Body of pancreas (tissue), 4 donors: ENCODE measurements at places on chromosomes 7 and 10. TPM values are rescaled to one million over a fixed set of nuclear protein-coding genes. Genes with fewer than 3 reads are reported as not detected.

GRCh38 chr10:109958059-109958458, 34.7 kb upstream of the XPNPEP1 start:
- DNase-seq: no peak
- H3K4me3 ChIP-seq: no peak overlapping the region
- H3K27me3 ChIP-seq: no peaks in the 10 kb centered on the region

Gene XRCC2
- under 0.01 TPM for total RNA-seq

- no peaks in the 10 kb centered on the region for H3K36me3 ChIP-seq
- H3K4me3 ChIP-seq: no peak overlapping the region
- DNase-seq: no peak
Measured at GRCh38 chr7:124263232-124263827, 230.5 kb upstream of the TMEM229A start.

- no peaks in the 10 kb centered on the region for H3K27me3 ChIP-seq
- no peaks in the 10 kb centered on the region for H3K36me3 ChIP-seq
- no peak overlapping the region for H3K27ac ChIP-seq
- DNase-seq: no peak
- H3K4me1 ChIP-seq: no peaks in the 10 kb centered on the region
- no peak overlapping the region for H3K4me3 ChIP-seq
Measured at GRCh38 chr7:118052336-118052735, 131.6 kb upstream of the LSM8 start.

DNA sequence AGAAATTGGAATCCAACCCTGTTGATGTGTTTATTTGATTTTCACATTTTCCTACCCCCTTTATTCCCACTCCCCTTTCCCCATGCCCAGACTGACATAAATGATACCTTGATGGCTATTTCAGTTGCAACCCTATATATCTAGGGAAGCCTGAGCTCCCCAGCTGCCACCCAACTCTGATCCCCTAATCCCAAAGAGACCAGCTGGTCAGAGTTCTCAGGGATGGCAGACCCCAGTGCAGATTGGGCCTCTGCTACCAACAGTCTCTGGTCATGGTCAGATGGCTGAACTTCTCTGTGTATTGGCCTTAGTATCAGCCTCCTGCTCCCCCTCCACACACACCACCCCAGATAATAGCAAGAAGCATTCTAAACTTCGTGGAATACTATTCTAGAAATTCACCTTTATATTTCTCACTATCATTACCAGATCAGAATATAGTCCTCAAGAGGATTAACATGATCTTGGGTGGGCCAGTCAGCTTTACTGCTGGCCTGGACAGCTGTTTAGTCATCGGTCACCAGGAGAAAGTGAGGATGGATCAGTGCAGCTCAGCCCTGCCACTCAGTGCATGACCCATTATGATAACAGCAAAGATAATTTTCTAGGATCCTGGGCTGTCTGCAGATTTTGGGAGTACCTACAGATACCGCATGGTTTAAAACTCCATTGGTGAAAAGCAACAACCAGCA, 24.5 kb upstream of the BTRC start:
- DNase-seq: no peak
- H3K4me1 ChIP-seq: no peaks in the 10 kb centered on the region
- H3K27ac ChIP-seq: no peak overlapping the region
- H3K27me3 ChIP-seq: no peaks in the 10 kb centered on the region
- no peak overlapping the region for H3K4me3 ChIP-seq

DNA sequence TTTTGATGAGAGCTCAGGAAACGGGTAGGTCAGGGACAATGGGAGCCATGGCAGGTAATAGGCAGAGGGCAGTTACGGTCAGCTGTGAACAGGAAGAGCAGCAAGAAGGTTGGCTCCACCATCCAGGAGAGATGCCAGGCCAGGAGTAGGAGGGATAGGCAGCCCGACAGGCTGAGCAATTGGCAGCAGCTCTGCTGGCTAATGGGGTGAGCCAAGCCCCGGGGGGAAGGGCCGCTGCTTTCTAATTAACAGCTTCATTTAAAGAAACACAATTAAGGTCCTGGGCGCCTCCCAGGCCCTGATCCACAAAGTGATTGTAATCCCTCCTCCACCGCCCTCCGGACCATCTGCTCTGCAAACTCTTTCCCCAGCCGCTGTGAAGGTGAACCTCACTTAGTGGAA, 23.7 kb downstream of the SH2B2 start:
- no peak overlapping the region for H3K27ac ChIP-seq
- no peaks in the 10 kb centered on the region for H3K27me3 ChIP-seq
- no peaks in the 10 kb centered on the region for H3K36me3 ChIP-seq
- DNase-seq: no peak

DNA sequence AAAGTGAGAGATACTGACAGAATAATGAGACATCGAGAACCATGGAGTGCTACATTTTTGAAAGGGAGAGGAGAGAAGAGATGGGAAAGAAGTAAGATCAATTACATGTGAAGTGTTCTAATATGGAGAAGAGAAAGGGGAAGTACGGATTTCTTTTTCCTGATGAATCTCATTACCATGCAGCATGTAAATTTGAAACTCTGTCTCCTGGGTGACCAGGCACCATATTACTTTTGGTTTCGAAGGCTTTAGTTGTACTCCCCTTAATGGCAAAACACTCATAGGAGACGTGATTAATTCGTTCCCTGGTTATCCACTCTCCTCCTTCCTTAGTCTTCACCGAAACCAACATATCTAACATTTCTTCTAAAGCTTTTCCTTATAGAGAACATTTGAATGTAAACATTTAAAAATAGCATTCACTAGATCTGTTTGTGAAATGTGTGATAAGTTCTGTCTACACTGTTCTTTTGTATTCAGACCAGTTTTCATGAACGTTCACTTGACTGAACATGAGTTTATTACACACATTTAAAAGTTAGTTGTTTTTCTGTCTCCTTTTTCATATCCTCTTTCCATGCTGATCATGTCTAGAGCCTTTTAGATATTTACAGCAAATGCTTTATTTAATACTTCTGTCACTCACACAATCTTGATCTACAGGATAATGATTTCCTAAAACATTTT, 80.2 kb upstream of the MSRB2 start:
- H3K27me3 ChIP-seq: no peaks in the 10 kb centered on the region
- H3K36me3 ChIP-seq: no peaks in the 10 kb centered on the region
- no peak for DNase-seq
- H3K27ac ChIP-seq: no peak overlapping the region
- no peak overlapping the region for H3K4me3 ChIP-seq
